ENCODE measurements at places on chromosomes 3 and 15.

GRCh38 chr3:69406163-69406562, 20.3 kb upstream of the FRMD4B start:
- no peak for DNase-seq

DNA sequence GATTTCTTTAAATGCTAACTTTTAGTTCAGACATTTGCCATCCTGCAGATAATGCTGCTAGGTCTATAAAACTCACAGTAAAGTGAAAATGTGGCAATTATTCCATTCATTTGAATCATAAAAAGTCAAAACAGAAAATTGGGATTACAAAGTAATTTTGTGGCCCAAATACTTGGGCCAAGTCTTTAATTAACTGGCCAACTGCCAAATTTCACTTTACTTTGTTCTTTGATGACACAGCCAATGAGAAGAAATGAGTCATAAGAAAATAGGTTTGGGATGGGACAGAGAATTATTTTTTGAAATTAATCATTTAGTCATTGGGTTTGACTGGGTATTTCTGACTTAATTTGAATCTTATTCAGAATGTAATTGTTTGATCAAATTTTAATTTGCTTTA, 89.8 kb upstream of the SLC2A2 start:
- no peak for DNase-seq

DNA sequence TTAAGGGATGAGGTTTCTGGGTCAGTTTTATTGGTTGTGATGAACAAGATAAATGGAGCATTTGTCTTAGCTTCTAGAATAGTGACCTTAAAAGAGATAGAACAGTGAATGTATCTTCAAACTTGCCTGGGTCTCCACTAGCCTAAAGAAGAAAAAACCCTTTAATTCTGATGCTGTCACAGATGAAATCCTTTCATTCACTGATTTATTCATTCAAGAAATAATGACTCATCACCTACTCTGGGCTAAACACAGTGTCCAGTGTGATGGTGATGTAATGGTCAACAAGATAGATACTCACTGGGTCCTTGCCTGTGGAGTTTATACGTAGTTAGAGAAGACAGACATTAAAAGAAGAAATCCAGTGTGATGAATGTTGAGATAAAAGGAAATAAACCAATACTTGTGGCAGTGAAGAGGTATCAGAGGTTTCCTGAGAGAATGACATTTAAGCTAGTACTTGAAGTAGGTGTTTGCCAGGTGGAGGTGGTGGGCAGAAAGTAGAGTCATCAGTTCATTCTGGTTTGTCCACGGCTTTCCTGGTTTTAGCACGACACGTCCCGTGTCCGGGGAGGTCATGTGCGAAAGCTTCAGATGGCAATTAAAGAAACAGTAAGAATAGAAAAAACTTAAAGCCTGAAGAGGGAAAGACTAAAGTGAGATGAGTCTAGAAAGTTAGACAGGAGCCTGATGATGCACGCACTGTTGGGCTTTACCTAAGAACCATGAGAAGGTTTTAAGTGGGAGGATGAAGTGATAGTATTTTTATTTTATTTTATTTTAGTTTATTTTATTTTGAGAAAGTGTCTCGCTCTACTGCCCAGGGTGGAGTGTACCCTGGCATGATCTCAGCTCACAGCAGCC, 18.5 kb downstream of the PAK2 start:
- no peak for DNase-seq

DNA sequence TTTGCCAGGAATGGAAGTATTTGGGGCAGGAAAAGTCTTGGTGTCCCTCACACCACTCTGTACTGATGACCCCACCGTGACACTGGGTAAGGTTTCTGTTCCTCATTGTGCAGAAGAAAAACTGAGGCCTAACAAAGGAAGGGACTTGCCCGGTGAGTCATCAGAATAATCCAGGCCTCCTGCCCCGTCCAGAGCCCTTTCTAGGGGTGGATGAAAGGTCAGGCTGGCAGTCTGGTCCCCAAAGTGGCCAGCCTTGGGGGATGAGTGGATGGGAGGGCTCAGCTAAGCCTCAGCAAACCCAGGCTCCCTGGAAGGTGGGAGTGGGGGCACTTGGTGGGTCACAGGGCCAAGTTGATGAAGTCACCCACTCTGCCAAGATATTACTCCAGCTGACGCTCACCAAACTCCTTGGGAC, 2.3 kb upstream of the DNAH1 start:
- no peak for DNase-seq

GRCh38 chr15:89034305-89034704, 54.0 kb upstream of the ABHD2 start:
- DNase-seq = no peak
